ENCODE measurements at places on chromosomes 1 and 21. TPM values are rescaled to one million over a fixed set of nuclear protein-coding genes. Genes with fewer than 3 reads are reported as not detected.

The ANGPTL7 gene
- not detected for total RNA-seq

The TRIM17 gene
- total RNA-seq: 1.4 TPM

The AIRE gene
- not detected for total RNA-seq

The CYP4B1 gene
- 0.16 TPM for total RNA-seq

The WNT2B gene
- 0.90 TPM for total RNA-seq

The S100A14 gene
- not detected for total RNA-seq

The LHX4 gene
- 2.5 TPM for total RNA-seq

The LCA5L gene
- total RNA-seq: not detected

The C8A gene
- not detected for total RNA-seq

The MROH9 gene
- not detected for total RNA-seq

DNA sequence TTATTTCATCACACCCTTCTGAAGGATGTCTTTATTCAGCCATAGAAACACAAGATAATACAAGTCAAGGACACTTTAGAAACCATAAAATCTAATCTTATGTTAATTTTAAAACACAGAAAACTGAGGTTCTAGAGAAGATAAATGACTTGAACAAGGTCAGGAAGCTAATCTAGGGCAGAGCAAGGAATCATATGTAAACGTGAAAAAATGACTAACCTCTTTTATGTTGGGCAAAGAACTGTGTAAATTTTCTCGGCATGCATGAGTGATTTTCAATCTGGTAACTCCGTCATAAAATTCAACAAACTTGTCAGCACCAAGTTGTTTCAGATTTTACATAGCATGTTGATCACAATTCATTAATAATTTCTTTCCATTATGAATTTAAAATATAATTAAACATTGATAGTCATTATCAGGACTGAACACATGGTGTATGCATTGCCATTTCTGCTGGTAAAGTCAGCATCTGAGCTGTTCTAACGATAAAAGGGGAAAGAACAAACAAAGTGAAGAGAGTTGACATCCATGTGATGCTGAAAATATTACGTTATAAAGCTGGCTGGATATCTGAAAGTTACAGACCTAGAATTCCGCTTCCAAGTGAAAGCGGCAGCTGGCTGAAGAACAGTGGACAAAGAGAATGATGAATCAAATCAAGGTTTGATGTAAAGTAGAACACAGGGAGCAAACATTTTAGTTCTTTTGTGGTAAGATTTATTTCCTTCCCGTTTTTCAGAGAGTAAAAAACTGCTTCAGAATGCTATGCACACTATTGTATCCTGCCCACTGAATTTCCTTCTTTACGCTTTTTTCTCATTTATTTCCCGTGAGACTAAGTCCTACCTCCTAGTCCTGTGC lies 1037.4 kb upstream of the TMPRSS15 start:
- no peaks in the 10 kb centered on the region for H3K4me1 ChIP-seq
- no peak for DNase-seq
- H3K36me3 ChIP-seq: no peaks in the 10 kb centered on the region
- H3K4me3 ChIP-seq: no peak overlapping the region

GRCh38 chr1:215119056-215119455 lies 36.5 kb downstream of the KCNK2 start:
- no peaks in the 10 kb centered on the region for H3K36me3 ChIP-seq
- no peaks in the 10 kb centered on the region for H3K4me1 ChIP-seq
- DNase-seq: no peak
- no peak overlapping the region for H3K27ac ChIP-seq
- H3K4me3 ChIP-seq: no peak overlapping the region

DNA sequence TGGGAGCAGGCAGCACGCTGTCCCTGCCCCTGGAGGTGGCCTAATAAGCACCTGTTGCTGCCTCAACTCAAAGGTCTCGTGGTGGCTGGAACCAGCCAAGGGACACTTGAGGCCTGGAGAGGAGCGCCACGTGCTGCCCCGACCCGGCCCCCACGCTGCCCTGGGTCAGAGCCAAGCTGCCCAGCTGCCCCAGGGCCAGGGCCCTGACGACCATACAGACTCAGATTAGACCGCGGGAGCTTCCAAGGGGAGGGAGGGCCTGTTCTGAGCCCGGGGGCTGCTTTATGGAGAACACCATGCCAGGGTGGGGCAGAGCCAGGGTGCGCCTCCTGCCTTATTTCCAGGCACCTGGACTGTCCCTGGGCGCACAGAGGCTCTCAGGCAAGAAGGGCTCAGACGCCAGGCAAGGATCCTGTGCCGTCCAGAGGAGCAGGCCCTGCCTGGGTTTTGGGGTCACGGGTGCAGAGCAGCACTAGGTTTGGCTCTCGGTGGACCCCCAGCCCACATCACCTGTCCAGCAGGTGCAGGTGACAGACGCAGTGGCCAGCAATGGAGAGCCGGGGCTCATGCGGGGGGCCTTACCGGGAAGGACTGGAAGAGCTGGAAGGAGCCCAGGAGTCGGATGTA lies 18.6 kb downstream of the KRTAP10-1 start:
- H3K4me3 ChIP-seq: no peak overlapping the region
- no peaks in the 10 kb centered on the region for H3K36me3 ChIP-seq
- no peaks in the 10 kb centered on the region for H3K27me3 ChIP-seq

- peaks cover 12% of the 10 kb centered on the region for H3K4me1 ChIP-seq
- H3K4me3 ChIP-seq: no peak overlapping the region
- no peaks in the 10 kb centered on the region for H3K36me3 ChIP-seq
- H3K27ac ChIP-seq: no peak overlapping the region
- DNase-seq: no peak
Observed at GRCh38 chr1:162876751-162877150, 15.8 kb upstream of the CCDC190 start.

- no peak overlapping the region for H3K4me3 ChIP-seq
- DNase-seq: no peak
- peaks cover 22% of the 10 kb centered on the region for H3K27me3 ChIP-seq
Observed at GRCh38 chr1:201475130-201475529, 6.1 kb upstream of the PHLDA3 start.

GRCh38 chr1:192123212-192123611 lies 35.0 kb upstream of the RGS18 start:
- H3K4me3 ChIP-seq: no peak overlapping the region
- H3K4me1 ChIP-seq: peaks cover 24% of the 10 kb centered on the region

DNA sequence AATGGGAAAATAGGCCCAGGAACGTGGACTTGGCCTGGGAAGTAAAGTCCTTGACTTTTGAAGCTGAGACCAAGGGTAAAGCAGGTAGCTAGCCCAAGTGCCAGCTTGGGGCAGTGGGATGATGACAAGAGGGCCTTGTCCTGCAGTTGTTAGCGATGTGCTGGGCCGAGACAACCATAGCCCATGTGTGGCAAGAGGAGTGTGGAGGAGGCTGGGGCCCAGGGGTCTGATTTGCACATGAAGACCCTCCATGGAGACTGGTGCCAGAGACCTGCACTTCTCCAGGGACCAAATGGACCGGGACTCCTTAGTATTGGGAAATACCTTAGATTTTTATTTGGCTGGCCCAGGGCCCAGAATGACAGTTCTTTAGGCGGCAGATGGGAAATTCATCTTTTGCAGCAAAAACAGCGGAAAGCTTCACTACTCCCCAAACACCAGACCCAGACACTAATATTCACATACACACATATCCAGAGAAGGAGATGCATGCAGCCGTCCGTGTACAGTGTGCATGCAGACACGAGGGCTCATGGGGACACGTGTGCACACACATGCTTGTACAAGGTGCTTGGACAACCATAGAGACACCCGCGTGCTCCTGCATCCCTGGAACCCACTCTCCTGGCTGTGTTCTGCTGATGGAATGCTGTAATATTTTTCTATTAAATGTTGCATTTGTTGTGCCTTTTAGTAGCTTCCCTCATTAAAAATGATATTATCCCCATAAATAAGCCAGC lies 78.1 kb upstream of the CSF3R start:
- H3K4me3 ChIP-seq: no peak overlapping the region
- H3K27ac ChIP-seq: no peak overlapping the region
- no peaks in the 10 kb centered on the region for H3K36me3 ChIP-seq
- no peaks in the 10 kb centered on the region for H3K27me3 ChIP-seq

GRCh38 chr1:174812656-174813055 lies 187.1 kb upstream of the CACYBP start:
- H3K4me3 ChIP-seq: no peak overlapping the region
- H3K27me3 ChIP-seq: no peaks in the 10 kb centered on the region
- DNase-seq: peak; percentile 30
- no peaks in the 10 kb centered on the region for H3K36me3 ChIP-seq
- no peak overlapping the region for H3K27ac ChIP-seq

DNA sequence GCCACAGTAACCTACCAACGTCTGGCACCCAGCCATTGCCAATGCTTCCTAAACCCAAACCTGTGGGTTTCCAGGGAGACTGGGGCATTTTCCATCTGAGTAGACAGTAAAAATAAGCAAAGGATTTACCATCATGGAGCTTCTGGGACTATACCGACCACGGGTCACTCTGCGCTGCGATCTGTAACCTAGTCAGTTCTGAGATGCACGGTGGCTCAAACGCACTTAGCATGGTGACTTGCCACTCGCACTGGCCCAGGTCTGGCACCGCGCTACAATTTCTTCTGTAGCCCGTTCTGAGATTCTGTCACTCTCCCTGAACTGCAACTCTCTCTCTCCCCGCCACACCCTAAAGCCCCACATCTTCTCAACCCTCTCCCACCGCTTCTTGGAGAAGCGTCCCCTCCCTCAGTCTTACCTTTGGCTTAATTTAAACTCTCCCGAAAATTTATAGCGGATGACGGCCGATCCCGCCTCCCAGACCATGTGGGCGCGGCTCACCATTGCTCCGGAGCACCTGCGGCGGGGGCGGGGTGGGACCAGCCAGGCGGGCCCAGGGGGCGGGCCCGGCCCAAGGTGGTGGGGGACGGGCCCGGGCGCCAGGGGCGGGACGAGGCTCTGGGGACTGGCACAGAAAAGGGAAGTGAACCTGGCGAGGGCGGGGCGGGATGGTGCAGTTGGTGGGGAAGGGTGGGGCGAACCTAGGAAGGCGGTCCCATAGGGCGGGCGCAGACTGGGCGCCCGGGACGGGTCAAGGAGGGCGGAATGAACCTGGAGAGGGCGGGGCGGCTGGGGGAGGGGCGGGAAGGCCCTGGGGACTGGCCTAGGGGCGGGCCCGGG lies 493 bp upstream of the MAP3K21 start:
- no peak overlapping the region for H3K27ac ChIP-seq
- H3K27me3 ChIP-seq: peaks cover 26% of the 10 kb centered on the region
- peaks cover 25% of the 10 kb centered on the region for H3K4me1 ChIP-seq
- no peaks in the 10 kb centered on the region for H3K36me3 ChIP-seq
- H3K4me3 ChIP-seq: peak overlapping the region; percentile 79
- peak; percentile 98 for DNase-seq

GRCh38 chr21:46023555-46023954 lies 42.0 kb downstream of the COL6A1 start:
- no peaks in the 10 kb centered on the region for H3K4me1 ChIP-seq
- no peak for DNase-seq
- H3K4me3 ChIP-seq: no peak overlapping the region
- no peaks in the 10 kb centered on the region for H3K36me3 ChIP-seq
- H3K27me3 ChIP-seq: no peaks in the 10 kb centered on the region

- peak; percentile 16 for DNase-seq
- no peaks in the 10 kb centered on the region for H3K36me3 ChIP-seq
- no peak overlapping the region for H3K27ac ChIP-seq
- no peaks in the 10 kb centered on the region for H3K27me3 ChIP-seq
Observed at GRCh38 chr1:168343566-168343965, 62.9 kb downstream of the TBX19 start.

DNA sequence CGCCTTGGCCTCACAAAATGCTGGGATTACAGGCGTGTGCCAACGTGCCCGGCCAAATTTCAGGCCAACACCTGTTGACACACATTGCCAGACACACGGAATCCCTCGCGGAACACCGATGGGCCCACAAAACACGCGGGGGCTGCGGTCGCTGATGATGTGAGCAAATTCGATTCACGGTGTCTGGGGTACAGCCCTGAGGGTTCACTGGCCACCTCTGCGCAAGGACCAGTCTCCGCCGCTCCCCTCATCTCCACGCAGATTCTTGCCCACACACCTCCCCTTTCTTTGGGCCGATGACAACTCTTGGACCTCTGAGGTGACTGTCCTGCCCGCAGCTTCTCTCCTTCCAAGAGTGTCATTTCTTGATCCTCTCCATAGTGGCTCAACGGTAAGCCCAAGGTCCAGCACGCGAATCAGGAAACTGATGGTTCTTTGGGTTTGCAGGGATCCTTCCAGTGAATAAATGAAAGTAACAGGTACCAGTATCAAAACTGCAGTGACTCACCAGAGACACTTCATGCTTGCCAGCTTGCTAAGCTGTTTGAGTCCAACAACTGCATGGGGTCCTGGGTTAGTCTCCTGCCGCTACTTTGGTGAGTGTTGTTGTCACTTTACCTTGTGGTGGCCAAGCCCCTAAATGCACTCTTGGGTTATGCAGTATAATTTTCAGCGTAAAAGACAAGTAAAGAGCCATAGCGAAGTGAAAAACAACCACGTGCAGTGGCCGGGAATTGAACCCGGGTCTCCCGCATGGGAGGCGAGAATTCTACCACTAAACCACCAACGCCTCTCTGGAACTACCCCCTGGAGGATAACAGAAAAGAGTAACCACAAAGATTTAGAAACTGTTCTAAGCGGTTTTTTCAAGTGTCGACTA lies 11.0 kb upstream of the RNU1-3 start:
- H3K27ac ChIP-seq: no peak overlapping the region
- H3K36me3 ChIP-seq: no peaks in the 10 kb centered on the region
- H3K4me3 ChIP-seq: 0 out of 2 replicates have a peak overlapping the region, but pooled peaks have one; percentile 18
- H3K4me1 ChIP-seq: peaks cover 9% of the 10 kb centered on the region
- DNase-seq: peak; percentile 81
- H3K27me3 ChIP-seq: peaks cover 9% of the 10 kb centered on the region

GRCh38 chr1:89701746-89702241 lies 68.9 kb downstream of the LRRC8C start:
- peaks cover 11% of the 10 kb centered on the region for H3K4me1 ChIP-seq
- no peak overlapping the region for H3K4me3 ChIP-seq
- no peak for DNase-seq
- no peaks in the 10 kb centered on the region for H3K36me3 ChIP-seq
- H3K27me3 ChIP-seq: no peaks in the 10 kb centered on the region

DNA sequence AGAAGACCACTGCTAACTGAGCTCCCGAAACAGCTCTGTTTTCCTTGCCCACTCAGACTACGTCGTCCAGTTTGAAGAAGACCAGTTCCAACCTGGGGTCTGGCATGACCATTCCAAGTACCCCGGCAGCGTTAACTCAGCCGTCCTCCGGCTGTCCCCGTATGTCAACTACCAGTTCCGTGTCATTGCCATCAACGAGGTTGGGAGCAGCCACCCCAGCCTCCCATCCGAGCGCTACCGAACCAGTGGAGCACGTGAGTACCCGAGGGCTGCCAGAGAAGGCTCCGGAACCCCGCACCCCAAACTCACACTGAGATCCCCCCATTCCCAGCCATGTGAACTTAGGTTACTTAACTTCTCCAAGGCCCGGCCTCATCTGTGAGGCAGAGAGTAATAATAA lies 63.7 kb upstream of the CNTN2 start:
- no peak for DNase-seq
- no peak overlapping the region for H3K4me3 ChIP-seq
- no peaks in the 10 kb centered on the region for H3K27me3 ChIP-seq
- H3K36me3 ChIP-seq: no peaks in the 10 kb centered on the region

DNA sequence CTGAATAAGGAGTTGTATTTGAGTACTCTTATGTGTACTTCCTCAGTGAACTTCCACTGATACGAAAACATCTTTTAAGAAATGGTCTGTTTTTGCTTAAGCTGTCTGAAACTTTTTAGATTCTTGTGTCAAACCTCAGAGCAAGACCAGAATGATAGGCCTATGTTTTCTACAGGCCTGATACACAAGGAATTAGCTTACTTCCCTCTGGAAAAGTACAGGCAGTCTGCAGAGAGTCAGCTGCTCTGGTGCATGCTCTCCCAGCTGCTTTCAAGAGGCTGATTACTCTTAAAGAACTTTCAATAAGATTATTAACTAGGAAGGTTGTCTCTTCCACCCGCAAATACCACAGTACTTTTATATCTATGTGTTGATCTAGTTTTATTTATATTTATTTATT lies 9.5 kb downstream of the SNX27 start:
- H3K36me3 ChIP-seq: no peaks in the 10 kb centered on the region
- H3K4me3 ChIP-seq: no peak overlapping the region
- no peaks in the 10 kb centered on the region for H3K27me3 ChIP-seq
- no peak for DNase-seq
- no peak overlapping the region for H3K27ac ChIP-seq
